ENCODE measurements at places on chromosomes 1 and 21. TPM values are rescaled to one million over a fixed set of nuclear protein-coding genes. Genes with fewer than 3 reads are reported as not detected.

RHBDL2 gene
- total RNA-seq: 0.15 TPM

LGR6 gene
- 6.0 TPM for total RNA-seq

NR1I3 gene
- not detected for total RNA-seq

AMY2A gene
- total RNA-seq: not detected

TRIM45 gene
- total RNA-seq: 8.2 TPM

RPL5 gene
- 600 TPM for total RNA-seq

HTR6 gene
- not detected for total RNA-seq

HES3 gene
- not detected for total RNA-seq

CD101 gene
- 1.1 TPM for total RNA-seq

RIPPLY3 gene
- not detected for total RNA-seq

FCRL2 gene
- total RNA-seq: not detected

ICOSLG gene
- 6.4 TPM for total RNA-seq

AADACL4 gene
- not detected for total RNA-seq
